ENCODE measurements at places on chromosomes 16 and 17.

DNA sequence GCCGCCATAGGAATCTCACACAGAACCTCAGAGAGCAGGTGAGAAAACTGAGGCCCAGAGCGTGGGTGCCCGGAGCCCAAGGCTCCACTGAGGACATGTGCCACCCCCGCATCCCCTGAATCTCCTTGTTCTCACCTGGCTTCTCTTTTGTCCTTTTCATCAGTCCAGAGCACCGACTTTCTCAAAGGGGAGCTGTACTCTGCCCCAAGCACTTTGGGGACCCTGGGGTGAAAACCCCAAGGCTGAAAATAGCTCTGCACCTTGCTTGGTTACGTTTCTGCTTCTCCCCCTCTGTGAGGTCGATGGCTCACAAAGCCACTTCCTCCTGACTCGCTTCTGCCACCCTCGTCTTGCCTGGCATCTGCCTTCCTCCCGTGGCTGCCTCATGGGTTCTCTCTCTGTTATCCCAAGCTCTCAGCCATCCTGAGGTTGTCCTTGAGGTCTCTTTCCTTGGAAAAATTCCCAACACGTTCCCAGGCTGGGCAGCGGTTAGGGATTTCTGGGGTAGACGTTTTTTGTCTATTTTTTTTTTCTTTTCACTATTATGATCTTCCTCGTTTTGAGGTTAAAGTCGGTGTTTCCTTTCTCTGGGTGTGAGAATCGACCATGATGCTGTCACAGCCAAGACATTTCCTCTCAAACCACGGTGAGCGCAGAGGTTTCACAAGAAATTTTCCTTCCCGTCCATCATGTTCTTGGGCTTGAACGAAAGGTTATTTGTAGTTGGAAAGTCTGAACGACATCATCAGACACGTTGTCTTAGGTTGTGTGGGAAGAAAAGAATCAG lies 37.2 kb downstream of the IRF8 start:
- DNase-seq, result no peak

DNA sequence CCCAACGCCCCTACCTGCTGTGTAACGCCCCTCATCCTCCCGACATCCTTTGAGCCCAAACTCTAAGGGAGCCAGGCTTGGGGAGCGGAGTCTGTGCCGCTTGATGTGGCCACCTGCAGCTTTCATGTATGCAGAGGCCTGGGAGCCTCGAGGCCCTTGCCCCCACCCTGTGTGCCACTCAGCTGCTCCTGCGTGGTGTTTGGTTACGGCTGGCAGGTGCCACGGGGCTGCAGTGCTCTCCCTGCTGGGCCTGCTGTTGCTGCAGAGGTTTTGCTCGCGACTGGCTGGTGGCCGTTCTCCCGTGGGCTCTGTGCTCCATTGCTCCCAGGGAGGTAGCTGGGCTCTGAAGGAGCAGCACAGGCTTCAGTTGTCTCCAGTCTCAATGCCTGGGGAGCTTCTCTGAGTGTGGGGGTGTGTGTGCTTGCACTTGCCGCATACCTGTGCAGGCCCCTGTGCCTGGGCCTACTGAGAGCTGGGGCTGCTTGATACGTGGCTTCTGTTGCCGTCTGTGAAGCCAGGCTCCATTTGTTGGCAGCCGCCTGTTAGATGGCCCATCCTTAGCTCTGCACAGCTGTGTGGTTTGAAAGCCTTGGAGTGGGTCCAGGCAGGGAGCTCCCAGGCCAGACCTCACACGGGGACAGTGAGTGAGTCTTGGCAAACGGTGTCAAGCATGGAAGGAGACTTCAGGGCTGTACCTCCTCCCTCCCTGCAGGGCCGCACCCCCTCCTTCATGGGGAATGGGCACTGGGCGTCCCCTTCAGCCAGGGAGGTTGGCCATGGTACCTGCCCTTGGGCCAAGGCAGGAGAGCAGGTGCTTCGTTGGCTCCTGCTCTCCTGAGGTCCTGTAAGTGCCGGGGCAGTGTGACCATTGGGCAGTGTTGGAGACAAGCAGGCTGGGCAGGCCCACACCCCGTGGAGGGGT lies 47.2 kb downstream of the PDPK1 start:
- no peak for DNase-seq

GRCh38 chr17:49694847-49695697 lies 12.7 kb downstream of the SLC35B1 start:
- no peak for DNase-seq

DNA sequence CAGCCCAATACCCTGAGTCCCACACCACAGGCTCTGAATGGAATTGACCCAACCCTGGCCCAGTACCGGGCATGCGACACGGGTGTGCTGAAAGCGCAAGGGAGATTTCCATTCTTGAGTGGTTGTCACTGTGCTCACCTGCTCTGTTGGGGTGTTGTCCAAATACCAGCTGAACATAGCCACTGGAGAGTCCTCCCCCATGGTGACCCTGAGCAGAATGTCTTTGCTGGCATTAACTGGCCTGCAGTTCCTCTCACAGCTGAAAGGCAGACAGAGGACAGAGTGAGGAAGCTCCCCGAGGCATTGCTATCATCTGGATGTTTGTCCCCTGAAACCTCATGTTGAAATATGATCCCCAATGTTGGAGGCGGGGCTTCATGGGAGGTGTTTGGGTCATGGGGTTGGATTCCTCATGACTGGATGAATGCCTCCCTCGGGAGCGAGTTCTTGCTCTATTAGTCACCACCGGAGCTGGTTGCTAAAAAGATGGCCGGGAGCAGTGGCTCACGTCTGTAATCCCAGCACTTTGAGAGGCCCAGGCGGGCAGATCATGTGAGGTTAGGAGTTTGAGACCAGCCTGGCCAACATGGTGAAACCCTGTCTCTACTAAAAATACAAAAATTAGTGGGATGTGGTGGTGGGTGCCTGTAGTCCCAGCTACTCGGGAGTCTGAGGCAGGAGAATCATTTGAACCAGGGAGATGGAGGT lies 57.3 kb upstream of the BCO1 start:
- no peak for DNase-seq

DNA sequence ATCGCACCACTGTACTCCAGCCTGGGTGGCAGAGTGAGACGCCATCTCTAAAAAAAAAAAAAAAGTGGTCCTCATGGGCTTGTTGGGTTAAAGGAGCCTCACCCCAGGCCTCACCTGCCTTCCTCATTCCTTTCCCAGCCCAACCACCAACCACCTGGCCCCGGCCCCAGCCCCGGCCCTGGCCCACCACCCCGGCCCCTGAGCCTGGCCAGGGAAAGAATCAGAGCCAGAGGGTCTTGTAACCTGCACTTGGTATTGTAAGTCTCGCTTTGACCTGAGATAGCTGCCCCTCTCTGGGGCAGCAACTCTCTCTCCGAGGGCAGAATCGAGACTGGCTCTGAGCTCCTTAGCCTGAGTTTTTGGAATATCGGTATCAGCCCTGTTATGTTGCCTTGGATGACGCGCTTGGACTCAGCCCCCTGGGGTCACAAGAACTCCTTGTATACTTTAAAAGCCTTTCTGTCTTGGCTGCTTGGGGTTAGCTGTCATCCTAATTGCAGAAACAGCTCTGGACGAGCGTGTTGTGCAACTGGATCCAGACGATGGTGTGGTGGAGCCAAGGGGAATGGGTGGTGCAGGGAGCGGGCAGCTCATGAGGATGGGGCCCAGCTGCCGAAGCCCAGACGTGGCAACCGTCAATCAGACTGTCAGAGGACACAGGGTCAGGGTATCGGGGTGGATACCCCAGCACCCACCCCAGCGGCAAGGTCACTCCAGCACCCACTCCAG lies 14.6 kb downstream of the SMTNL2 start:
- DNase-seq, result no peak

GRCh38 chr16:4315186-4316107 lies at the start of gene GLIS2:
Gene GLIS2 (plus strand): TSS chr16:4316067. CDS start chr16:4332281, 16,214 bp downstream.
- DNase-seq, result no peak

GRCh38 chr17:43456661-43457361 lies 27.0 kb upstream of the DHX8 start:
- DNase-seq, result no peak

DNA sequence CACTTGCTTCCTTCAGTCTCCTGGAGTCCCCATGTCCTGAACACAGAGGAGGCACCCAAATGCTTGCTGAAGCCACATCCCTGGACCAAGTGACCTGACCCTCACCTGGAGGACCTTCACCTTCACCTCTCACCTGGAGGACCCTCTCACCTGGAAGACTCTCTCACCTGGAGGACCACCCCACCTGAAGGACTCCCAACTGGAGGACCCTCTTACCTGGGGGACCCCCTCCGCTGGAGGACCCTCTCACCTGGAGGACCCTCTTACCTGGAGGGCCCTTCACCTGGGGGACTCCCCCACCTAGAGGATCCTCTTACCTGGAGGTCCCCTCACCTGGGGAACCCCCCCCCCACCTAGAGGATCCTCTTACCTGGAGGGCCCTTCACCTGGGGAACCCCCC lies 573 bp upstream of the CDK10 start:
- DNase-seq, result no peak

DNA sequence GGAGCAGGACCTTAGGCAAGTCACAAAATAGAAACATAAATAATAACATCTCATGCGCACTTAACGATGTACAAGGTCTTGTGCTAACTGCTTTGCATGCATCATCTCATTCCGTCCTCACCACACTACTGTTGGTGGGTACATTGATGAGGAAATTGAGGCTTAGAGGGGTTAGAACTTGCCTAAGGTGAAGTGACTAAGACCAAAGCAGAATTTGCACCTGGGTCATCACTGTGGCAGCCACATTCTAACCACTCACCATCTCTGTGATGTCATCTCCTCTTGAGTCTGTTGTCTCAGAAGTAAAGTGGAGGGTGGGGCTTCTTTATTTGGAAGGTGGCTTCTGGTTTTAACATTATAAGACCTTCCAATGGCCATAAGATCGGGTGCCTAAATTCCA lies 20.4 kb upstream of the TRIM25 start:
- DNase-seq, result no peak

- no peak for DNase-seq
Measured at GRCh38 chr17:897970-898619, 81.5 kb downstream of the NXN start.

DNA sequence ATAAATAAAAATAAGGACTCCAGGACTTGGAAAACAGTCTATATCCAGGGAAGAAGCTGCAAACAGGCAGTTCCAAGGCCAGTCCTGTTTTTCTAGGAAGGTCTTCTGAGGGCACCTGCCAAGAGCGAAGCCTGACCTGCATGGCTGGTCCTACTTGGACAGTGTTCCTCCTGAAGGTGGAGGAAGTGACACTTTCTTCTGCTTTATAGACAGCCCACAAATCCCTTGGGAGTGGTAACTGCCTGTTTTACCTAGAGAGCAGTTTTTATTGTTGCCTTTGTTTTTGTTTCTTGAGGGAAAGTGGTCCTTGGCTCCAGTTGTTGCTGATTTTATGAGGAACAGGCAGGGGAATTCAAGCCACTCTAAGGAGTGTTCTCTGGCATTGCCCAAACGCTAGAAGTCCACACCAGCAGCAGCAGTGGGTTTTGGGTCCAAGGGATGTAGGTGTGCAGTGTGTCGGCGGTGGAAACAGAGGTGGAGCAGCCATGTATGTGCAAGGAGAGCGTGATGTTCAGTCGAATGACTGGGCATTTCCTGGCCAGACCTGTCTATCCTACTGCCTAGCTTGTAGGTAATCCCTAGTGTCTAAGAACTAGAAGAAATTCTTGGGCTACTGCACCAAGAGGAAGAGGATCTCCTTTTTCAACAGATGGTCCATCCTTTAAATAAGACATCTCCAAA lies 35.3 kb downstream of the LDHD start:
- no peak for DNase-seq

GRCh38 chr16:84827131-84827574 lies 7.4 kb downstream of the CRISPLD2 start:
- no peak for DNase-seq

- DNase-seq, result no peak
Measured at GRCh38 chr17:45907750-45908395, 13.5 kb downstream of the MAPT start.

- DNase-seq, result no peak
Measured at GRCh38 chr17:77196251-77196650, 55.5 kb downstream of the SEC14L1 start.

DNA sequence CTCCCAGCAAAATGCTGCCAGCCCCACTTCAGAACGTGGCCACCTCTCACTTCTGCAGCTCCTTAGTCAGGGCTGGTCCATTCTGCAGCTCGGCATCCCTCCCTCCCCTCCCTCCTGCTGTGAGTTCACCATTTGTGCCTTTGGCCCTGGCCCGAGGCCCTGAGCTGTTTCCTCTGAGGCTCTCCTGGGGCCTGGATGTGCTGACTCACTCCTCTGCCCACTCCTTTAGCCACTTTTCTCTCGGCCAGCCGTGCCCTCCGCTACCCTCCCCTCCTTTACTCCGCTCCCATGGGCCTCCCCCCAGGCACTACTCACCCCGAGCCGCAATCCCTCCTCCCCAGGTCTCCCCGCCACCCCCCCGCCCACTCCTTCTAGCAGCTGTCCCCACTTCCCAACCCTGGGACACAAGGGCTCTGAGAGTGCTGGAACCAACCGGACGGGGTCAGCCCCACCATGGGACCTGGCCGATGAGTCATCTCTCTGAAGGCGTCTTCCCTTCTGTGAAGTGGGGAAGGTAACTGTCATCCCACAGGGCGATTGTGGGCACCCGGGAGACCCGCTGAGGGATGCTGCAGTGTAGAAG lies 11.5 kb downstream of the KCNG4 start:
- no peak for DNase-seq

GRCh38 chr17:41492351-41492750 lies 2.6 kb upstream of the KRT36 start:
- no peak for DNase-seq

GRCh38 chr16:23160082-23160481 lies 10.8 kb upstream of the USP31 start:
- no peak for DNase-seq
